Pancreas (tissue), 10 donors: ENCODE measurements at places on chromosomes 13 and 19. TPM values are rescaled to one million over a fixed set of nuclear protein-coding genes. Genes with fewer than 3 reads are reported as not detected.

Gene PPP1R12C
- polyA plus RNA-seq: 174 TPM

Gene POLR2I
- 58.0 TPM for polyA plus RNA-seq

Gene MYPOP
- 6.9 TPM for polyA plus RNA-seq

Gene PGLYRP1
- polyA plus RNA-seq: not detected

Gene LRRC4B
- 0.87 TPM for polyA plus RNA-seq

Gene BRCA2
- 0.19 TPM for polyA plus RNA-seq

Gene GRIN2D
- 0.19 TPM for polyA plus RNA-seq

Gene RASIP1
- polyA plus RNA-seq: 40.9 TPM

Gene URAD
- polyA plus RNA-seq: not detected

Gene FLT1
- 8.0 TPM for polyA plus RNA-seq

Gene UBE2L5
- polyA plus RNA-seq: not detected

Gene EHD2
- 13.4 TPM for polyA plus RNA-seq

Gene F2RL3
- polyA plus RNA-seq: 9.0 TPM

Gene ELSPBP1
- not detected for polyA plus RNA-seq

Gene POSTN
- 0.75 TPM for polyA plus RNA-seq

Gene SLC8A2
- polyA plus RNA-seq: 2.6 TPM

Gene PROZ
- polyA plus RNA-seq: 0.05 TPM

Gene EPN1
- 38.4 TPM for polyA plus RNA-seq

Gene TEX29
- 3.8 TPM for polyA plus RNA-seq

Gene LCP1
- polyA plus RNA-seq: 3.5 TPM

Gene TNFSF9
- not detected for polyA plus RNA-seq

Gene PRR36
- polyA plus RNA-seq: 3.1 TPM

Gene REEP6
- polyA plus RNA-seq: 14.5 TPM

Gene POLR1D
- polyA plus RNA-seq: 161 TPM

Gene CPAMD8
- polyA plus RNA-seq: 5.2 TPM

Gene TMEM145
- polyA plus RNA-seq: 2.2 TPM

Gene TNNI3
- 2.2 TPM for polyA plus RNA-seq

Gene MED16
- polyA plus RNA-seq: 139 TPM

Gene ZNF554
- 5.2 TPM for polyA plus RNA-seq

Gene CYSLTR2
- 0.31 TPM for polyA plus RNA-seq

Gene SLC25A30
- 3.8 TPM for polyA plus RNA-seq

Gene SOX1
- not detected for polyA plus RNA-seq
